ENCODE measurements at places on chromosomes 5 and 9.
A peak's percentile ranks its signal among the peaks of the same experiment; 100 is the strongest.

DNA sequence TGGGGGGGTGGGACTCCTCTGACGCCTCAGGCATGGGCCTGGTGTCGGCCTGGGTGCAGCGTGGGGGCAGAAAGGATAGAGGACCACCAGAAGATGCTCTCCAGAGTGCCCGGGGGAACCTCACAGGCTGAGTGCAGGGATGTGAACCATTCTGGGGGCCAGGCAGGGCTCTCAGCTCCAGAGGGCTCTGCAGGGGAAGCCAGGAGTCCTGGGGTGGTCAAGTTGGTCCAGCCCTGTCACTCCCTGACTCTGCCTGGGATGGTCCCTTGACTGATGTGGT lies 6.5 kb downstream of the GFI1B start:
- no peak for DNase-seq

- no peak for DNase-seq
Observed at GRCh38 chr5:120124031-120124430, 340.1 kb upstream of the PRR16 start.

GRCh38 chr9:83981126-83981871 lies 694 bp downstream of the RMI1 start:
- DNase-seq: no peak

- DNase-seq: peak; percentile 17
Observed at GRCh38 chr9:31119890-31120454, 1264.5 kb upstream of the ACO1 start.

DNA sequence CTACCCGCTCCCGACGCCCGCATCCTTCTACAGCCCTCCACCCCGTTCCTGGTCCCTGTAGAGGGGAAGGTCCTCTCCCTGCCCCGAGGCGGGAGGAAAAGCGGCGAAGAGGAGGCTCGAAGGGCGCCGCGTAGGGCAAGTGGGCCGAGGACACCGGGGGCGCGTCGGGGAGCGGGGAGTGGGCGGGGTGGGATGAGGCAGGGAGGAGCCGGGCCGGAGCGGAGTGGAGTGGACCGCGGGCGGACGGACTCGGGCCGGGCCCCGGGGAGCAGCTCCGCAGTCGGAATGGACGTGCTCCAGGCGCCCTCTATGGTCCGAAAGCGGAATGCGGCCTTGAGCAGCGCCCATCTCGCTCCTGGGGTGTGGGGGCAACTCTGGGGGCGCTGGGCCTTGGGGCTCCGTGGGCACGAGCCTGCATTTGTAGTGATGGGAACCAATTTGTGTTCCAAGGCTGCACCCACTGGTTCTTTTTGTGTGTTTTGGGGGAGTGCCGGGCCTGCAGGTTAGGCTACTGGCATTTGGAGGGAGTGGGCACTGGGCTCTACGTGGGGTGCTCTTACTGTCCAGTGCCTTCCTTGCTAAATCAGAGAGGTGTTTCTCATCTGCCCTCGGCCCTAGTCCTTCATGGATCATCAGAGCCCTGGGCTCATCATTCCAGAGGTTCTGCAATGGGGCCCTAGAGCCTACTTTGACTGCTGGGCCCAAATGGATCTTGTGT lies 7.3 kb downstream of the IRX1 start:
- no peak for DNase-seq

- DNase-seq: no peak
Observed at GRCh38 chr5:68217528-68217927, 2.0 kb downstream of the PIK3R1 start.

DNA sequence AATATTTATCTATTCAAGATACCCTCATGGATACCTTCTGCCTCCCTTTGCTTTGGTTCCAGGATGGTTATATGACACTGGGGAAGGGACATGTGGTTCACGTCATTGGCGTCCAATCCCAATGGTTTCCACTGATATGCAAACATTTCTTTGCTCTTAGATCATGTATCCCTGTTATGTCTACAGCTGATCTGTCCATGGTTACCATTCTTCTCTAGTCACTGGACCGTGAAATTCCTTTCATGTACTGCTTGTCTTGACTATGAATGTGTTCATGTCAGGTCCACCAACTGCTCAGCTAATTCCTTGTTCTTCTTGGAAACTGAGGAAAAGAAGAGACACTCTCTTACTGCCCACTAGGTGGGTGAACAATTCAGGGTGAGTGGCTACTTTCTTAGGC lies 391.1 kb upstream of the ZNF608 start:
- no peak for DNase-seq

DNA sequence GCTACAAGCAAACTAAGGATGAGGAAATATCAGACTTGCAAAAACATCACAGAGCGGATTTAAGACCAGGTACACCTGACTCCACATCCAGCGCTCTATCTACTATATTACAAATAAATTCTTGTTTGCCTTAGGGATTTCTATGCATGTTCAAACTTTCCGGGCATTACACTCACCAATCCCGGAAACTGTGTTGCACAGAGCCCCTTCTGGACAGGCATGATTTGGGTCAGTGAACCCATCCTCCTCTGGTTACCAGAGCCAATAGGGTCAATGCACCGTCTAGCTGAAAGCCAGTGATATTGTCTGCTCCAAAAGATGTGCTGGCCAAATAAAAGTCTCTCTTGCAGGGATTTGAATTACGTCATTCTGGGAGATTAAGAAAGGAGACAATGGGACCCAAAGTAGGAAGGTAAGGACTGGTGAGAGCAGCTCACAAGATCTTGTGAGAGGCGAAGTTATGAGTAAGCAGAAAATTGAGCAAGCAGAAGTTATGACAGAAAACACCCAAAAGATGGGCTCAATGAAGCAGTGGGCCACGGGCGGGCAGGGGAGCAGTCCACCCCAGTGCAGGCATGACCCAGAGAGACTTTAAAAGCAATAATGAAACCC lies 155.8 kb upstream of the RAI14 start:
- no peak for DNase-seq

DNA sequence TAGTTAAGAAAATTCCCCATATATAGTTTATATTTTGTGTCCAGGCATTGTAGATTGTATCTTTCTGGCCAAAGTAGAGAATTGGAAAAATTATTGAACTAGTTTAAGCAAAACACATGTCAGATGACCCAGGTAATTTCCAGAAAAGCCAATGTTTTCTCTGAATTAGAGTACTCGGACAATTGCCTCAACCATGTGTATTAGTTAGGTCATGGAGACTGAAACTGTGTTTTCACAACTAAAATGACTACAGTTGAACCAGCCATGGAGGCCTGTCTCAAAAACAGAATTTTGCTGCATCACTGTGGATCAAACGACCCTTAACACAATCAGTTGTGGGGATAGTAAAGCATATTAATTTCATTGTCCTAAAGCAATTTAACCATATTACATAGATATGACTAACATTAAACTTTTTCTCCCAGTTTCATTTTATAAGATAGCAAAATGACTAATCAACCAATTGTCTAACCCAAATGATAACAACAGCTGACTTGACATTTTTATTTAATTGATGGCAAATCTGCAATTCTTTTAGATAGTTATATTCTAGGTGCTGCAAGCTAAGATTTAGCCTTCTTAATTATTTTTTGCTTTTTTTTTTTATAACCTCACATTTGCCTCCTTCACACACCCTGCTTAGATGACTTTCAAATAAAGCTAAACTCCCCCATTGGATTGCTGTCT lies 39.2 kb upstream of the SPDL1 start:
- no peak for DNase-seq

DNA sequence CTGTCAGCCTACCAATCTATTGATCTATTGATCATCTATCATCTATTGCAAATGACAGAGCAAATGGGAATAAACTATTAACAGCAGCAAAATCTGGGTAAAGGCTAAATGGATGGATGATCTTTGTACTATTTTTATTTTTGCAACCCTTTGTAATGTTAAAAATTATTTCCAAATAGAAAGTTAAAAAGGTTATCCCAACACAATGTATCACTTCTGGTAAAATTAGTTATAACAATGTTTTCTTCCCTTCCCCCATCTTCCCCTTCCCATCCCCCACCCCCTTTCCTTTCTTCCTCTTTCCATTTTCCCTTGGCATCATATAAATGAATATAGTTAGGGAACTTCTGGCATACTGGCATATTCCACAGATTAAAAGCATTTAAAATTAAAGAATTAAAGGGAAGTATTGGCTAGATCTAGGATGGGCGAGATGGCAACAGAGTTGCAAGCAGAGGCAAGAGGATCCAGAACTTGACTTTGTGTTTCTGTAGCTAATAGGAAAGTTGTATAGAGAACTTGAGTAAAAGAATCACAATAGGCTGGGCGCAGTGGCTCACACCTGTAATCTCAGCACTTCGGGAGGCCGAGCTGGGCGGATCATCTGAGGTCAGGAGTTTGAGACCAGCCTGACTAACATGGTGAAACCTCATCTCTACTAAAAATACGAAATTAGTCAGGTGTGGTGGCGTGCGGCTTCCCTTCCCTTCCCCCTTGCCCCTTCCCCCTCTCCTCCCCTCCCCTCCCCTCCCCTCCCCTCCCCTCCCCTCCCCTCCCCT lies 66.6 kb upstream of the TAF11L2 start:
- no peak for DNase-seq
